ENCODE measurements at places on chromosomes 4 and X.

GRCh38 chr4:181504924-181505323, 738.3 kb upstream of the TENM3 start:
- DNase-seq, result peak; percentile 72

DNA sequence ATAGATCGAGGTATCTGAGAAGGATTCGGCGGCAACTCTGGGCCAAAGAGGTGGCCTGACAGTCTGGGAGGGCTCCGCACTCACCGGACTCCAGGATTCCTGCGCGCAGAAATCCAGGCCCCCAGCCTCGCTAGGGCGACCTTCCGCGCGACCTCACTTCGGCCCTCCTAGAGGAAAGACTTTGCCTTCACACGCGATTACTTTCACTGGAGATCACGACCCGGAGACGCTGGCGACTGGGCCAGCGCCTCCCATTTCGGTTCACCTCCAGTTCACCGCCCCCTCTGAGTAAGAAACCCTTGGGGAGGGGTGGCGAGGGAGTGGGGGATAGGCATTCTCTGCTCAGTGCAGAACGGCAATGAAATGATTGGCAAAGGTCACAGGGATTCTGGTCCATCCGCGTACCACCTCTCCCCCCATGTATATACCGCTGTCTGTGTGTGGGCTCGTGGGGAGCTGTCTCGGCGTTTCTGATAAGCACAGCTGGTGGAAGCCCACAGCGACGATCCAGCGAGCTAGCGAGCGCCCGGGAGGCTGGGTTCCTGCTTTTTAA, 2.5 kb downstream of the POU3F4 start:
- peak; percentile 74 for DNase-seq

GRCh38 chr4:152352215-152352614, 183.7 kb downstream of the FBXW7 start:
- DNase-seq, result no peak

DNA sequence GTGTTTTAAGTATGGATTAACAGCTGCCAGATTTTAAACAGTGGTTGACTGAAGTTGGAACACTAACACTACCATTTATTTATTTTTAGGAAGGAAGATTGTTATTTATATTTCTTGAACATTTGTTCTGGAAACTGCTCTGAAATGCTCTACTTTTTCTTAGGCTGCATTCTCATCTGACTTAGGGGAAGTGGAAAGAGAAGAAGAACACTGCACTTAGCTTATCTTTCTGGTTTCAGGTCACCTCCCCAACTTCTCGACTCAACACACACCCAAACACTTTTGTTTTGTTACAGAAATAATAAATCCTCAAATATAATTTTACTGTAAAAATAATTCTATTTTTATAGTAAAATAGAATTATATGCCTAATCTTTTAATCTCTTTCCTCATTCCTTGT, 18.6 kb downstream of the BLTP1 start:
- no peak for DNase-seq

DNA sequence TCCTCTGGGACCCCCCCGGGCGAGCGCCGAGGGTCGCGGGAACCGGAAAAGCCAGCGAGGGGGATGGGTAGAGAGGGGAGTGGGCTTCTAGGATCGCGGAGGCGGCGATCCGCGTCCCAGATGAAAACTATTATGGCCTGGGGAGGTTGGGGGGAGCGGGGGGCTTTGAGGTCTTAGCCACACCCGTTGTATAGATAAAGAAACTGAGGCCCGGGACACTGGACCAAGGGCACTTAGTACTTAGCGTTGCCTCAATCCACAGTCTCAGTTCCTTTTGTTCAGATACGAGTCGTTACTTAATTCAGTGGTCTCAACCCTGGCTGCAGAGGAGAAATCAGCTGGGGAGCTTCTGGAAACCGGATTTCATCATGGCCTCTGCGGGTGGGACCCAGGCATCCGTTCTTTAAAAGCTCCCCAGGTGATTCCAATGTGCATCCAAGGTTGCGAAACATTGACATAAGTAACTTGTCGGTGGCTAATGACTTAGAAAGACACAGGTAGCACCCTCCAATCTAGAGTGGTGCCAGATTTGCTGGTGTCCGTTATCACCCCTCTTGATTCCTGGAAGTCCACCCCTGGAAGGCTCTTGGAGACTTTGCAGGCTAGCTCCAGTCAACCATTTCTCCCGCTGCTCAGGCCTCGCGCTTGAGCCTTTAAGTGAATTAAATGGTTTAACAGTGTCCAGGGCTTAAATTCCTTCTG, 90.7 kb downstream of the GEMIN8 start:
- no peak for DNase-seq

DNA sequence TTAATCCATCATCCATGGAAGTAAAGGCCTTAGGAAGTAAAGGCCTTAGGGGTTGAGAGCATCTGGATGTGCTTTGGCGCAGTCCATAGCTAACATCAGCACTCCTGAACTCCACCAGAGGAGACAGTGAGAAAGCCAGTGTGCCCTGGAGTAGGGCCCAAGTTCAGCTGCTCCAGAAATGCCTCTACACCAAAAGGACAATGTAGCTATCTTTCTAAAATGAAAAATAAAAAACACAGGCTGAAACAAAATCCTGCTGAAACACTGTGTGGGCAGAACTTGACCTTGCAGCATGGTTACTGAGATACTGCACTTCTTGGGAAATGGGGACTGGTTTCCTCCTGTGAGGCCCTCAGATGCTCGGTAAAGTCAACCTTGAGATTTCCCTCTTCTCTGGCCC, 29.3 kb downstream of the SH3RF1 start:
- no peak for DNase-seq

DNA sequence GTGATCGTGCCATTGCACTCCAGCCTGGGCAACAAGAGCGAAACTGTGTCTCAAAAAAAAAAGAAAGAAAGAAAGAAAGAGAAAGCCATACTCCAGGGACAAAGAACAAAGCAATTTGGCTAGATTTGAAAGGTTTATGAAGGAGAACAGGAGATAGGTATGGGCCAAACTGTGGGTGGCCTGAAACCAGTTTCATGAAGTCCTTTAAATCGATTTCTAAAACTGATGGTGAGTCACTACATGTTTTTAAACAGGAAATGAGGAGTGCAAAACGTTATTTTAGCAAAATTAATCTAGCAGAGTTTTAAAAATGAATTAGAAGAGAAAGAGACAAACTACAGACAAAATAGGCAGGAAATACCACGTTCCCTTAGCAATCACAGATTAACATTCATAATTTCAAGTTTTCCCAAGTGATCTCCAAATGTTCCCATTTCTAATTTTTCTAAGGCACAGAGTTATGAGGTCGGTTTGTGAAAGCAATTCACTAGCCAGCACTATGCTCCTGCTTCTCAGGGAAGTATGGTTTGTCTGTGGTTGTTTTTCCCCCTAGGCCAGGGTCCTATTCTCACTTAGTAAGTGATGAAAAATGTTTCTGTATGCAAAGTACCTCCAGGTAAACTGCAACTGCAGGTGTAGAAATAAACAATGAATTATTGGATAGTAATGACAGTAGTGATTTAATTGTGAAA, 190.6 kb downstream of the PPP3CA start:
- no peak for DNase-seq

GRCh38 chr4:23931489-23931830, 41.6 kb upstream of the PPARGC1A start:
- no peak for DNase-seq

DNA sequence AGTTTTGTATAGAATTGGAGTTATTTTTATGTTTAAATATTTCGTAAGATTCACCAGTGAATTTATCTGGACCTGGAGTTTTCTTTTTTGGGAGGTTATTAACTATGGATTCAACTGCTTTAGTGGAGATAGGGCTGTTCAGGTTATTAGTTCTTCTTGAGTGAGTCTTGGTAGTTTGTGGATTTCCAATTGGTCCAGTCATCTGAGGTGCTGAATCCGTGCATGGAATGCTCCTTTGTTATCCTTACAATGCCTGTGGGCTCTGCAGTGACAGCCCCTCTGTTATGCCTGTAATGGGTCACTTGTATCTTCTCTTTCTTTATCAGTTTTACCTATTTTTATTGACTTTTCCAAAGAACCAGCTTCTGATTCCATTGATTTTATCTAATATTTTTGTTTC, 15.4 kb upstream of the NKX1-1 start:
- no peak for DNase-seq

DNA sequence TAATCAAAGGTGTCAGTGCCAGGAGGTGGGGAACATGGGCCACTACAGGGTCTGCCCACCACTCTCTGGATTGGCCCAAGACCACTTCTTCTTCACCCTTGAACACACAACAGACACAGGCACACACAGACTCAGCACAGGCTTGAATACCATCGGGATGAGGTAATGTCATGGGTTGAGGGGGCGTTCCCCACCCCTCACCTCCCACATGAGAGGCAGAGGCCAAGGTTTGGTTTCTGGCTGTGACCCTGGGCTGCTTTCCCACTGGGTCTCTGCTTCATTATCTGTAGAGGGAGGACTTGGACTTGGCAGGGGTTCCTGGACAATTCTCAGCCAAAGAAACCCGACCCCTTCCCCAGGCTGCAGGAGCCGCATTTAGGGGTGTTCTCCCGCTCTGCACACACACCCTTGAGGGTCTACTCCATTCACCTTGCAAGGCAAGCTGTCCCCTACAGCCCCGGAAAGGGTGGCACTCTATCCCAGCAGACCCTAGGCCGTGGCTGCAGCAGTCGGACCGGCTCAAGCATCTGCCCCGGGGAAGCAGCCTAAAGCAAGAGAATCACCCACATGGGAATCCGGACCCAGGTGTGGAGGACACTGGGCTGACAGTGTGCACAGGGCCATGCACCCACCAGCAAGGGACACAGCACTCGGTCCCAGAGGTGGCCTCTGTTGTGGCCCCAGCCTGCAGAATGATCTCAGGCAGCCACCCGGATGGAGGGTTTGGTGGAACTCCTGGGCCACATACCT, 62.4 kb downstream of the TRMT44 start:
- DNase-seq, result no peak

DNA sequence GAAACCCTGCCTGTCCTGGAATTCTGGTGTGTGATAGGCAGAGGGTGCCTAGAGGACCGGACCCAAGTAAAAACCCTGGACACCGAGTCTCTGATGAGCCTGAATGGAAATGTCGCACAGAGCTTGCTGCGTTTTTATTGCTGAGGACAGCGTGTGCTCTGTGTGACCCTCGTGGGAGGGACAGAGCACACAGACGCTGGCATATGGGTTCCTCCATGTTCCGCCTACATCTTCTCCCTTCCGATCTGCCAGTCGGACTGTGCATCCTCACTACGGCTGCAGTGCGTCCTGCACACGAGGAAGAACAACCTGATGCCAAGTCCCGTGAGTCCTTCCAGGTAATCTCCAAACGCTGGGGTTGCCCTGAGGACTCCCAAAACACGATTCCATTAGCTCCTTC, 68.3 kb downstream of the AFAP1 start:
- no peak for DNase-seq

DNA sequence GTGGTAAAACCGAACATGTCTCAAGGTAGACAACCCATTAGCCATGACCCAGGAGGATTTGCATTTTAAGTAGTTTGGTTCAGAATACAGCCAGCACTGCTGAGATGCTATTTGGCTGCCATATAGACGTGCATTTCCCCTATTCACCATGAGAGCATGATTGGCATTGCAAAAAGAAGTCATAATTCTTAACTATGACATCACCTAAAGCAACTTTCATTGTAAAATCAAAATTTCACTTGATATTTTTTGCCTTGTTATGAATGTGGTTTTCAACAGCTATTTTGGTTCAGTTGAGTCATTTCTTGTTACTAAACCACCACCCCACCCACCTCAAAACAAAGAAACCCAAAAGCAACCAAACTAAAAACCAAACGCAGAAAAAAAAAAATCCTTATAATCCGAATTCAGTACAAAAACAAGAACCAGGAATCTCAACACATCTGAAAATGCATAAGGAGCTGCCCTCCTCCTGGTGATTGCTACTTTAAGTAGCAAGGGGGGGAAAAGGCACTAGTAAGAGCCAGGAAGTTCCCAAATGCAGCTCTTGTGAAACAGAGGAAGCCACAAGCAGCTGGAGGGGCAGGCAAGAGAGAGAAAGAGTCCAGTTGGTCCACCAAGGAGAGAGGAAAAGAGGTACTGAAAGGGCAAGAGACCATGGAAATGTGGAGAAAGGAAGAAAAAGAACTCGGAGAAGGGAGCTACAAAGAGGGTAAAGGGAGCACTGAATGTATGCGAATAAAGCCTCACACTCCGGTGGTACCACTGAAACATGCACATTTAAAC, 3.1 kb downstream of the SLITRK4 start:
- no peak for DNase-seq

GRCh38 chr4:100109921-100110320, 80.3 kb downstream of the DDIT4L start:
- DNase-seq, result no peak

DNA sequence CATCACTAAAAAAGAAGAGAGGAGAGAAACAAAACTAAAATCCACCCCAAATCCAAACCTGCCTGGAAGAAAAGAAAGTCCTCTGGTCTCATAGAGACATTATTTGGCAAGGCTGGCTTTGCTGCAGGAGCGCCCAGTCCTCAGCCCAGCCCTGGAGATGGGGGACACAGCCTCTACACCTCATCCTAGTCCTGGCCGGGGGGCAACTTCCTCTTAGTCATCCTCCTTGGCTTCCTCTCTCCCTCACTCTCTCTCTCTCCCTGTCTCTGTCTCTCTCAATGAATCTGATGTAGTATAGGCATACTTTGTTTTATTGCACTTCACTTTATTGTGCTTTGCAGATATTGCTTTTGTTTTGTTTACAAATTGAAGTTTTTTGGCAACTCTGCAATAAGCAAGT, 55.8 kb upstream of the MAGEB10 start:
- no peak for DNase-seq

GRCh38 chrX:46587158-46587557, 13.6 kb downstream of the CHST7 start:
- no peak for DNase-seq

DNA sequence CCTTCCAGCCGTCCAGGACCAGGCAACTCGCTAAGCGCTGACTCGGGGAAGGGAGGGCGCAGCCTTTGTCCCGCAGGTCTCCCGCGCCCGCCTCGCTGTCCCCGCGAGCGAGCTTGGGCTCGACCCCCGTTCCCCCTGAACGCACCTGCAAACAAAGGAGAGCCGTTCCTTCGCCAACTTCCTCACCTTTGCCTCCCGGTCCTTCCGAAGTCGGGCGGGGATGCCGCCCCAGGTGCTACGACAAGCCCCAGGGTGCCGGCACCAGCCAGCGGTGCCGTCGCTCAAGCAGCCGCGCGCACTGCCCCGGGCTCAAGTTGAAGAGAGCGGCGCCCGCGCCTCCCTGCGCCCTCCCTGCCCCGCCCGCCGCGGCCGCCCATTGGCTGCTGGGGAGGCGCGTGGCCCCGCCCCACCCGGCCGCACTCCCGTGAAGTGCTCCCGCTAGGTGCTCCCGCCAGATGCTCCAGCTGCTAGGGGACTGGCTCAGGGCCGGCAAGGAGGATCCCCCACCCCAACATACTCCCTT, 107.1 kb downstream of the NSUN7 start:
- peak; percentile 82 for DNase-seq

DNA sequence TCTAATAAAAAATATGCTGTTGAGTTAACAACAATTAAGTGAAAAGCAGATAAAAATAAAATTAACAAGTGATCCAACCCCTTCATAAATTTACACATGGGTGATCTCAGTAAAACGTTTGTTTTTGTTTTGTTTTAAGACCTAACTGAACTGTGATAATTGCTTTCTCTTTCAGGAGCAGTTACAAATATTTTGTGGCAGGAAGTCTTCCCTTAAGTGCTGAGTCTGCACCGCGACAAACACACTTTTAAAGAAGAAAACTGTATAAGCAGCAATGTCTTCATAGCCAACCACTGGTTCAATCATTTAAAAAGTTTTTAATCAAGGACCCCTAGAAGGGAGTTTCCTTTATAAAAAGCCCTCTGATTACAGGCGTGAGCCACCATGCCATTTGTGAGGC, 53.7 kb upstream of the NFKB1 start:
- no peak for DNase-seq

GRCh38 chrX:41781500-41781899, 57.5 kb downstream of the GPR82 start:
- DNase-seq, result peak; percentile 11

Data from NCI-H1417 (cell line).